ENCODE measurements at places on chromosomes 11 and 22.

GRCh38 chr22:24271386-24271854 is 789 bp downstream of the SPECC1L start:
- no peak for DNase-seq

GRCh38 chr11:65652511-65653228 is 10.0 kb downstream of the RELA start:
- DNase-seq = peak; percentile 77

GRCh38 chr11:108324587-108324986 is 101.7 kb downstream of the ATM start:
- no peak for DNase-seq

DNA sequence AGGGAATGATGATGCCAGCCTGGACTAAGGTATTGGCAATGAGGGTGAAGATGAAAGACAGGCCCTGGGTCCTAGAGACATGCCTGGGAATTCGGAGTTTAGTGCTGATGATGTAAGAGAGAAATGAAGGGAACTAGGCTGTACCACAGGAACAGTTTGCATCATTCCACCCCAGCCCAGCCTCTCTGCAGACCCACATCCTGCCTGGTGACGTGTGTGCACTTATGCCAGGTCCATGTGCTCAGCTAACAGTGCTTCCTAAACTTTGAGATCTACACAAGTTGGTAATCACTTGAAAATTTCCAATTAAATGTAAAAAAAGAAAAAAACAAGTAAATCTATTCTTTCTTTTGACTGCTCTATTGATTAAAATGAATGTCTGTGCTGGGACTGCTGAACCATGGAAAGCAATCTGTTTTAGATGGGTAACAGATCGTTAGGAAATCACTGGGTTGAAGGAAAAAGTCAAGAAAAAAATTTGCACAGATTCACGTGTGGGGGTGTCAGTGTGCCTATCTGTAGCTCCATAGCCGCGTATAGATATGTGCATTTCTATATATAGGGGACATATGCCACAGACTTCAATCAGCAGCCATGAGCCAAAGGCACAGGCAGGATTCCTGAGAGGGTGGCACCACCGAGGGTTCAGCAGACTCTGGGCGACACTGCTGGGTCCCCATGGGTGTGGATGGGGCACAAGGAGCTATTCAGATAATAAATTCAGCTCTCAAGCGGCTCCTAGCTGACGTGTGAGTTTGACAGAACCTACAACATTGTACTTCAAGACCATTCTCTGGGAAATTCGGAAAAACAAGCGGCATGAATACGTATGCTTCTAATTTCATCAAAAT is 131.1 kb upstream of the OPCML start:
- DNase-seq = no peak

- no peak for DNase-seq
Measured at GRCh38 chr11:25901415-25901814, 430.5 kb upstream of the ANO3 start.

DNA sequence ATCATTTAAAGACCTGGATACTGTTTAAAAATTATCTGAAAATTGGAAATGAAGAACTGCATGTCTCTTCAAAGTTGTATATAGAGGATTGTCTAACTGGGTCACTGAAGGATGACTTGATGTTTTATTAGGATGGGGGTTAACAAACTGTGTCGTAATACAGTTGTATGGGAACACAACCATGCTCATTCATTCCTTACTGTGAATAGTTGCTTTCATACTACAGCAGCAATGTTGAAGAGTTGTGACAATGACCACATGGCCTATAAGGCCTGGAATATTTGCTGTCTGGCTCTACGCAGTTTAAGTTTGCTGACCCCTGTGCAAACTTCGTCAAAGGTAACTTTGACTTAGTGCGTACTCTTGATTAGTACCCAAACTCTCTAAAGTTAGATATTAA is 38.4 kb downstream of the FDX1 start:
- DNase-seq = no peak

DNA sequence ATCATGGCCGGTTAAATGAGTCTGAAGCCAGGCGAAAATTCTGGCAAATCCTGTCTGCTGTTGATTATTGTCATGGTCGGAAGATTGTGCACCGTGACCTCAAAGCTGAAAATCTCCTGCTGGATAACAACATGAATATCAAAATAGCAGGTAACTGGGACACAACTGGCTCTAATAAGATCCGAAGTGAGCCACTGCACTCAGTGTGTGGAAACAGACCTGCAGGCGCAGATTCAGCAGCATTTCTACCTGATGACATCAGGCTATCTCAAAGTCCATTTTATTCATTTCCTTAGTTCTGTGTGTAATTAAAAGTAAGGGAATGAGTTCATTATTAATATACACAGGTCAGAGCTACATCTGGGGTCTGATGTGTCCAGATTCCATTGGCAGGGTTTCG is 78.2 kb downstream of the PPP2R1B start:
- DNase-seq = no peak

- DNase-seq = no peak
Measured at GRCh38 chr11:69702239-69702691, 1.6 kb downstream of the FGF19 start.

GRCh38 chr11:8584511-8584910 is 9.5 kb downstream of the STK33 start:
- no peak for DNase-seq

- DNase-seq = no peak
Measured at GRCh38 chr11:117820071-117820470, 4.5 kb downstream of the FXYD2 start.

DNA sequence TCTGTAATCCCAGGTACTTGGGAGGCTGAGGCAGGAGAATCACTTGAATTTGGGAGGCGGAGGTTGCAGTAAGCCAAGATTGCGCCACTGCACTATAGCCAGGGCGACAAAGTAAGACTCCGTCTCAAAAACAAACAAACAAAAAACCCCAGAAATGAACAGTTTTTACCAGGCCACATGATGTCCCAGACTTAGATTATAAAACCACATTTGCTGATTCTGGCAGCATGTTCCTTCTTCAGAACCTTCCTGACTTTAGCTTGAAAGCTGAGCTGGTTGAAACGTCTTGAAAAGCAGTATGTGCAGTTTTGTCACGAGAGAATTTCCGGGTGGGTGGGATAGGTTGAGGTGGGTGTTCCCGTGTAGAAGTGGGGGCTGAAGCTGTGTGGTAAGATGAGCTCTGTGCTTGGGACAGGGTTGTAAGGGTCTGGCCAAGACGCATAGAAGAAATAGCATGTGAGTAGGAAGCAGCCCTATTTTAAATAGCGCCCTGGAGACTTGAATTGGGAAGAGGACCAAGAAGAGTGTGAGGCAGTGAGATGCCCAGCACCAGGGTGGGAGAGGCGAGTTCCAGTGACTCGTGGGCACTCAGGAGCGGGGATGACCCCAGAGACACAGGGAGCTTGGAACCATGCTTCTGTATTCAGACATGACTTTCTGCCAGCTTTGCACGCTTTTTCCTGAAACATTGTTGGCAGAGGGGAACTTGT is 7.6 kb downstream of the AP2A2 start:
- no peak for DNase-seq

DNA sequence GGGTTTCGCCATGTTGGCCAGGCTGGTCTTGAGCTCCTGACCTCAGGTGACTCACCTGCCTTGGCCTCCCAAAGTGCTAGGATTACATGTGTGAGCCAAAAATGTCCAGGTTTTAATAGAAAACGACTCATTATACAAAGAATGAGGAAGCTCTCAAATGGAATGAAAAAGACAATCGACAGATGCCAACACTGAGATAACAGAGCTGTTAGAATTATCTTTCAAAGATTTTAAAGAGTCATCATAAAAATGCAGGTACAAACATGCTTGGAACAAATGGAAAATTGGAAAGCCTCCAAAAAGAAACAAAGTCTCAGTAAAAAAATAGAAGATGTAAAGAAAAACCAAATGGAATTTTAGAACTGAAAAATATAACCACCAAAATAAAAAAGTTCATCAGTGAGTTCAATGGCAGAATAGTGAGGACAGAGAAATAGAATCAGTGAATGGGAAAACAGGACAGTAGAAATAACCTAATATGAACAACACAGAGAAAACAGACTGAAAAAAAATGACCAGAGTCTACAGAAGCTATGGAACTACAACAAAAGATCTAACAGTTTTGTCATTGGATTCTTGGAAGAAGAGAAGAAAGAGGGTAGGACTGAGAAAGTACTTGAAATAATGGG is 10.9 kb downstream of the GAB2 start:
- no peak for DNase-seq

- DNase-seq = no peak
Measured at GRCh38 chr11:131413217-131413616, 42.8 kb downstream of the NTM start.

DNA sequence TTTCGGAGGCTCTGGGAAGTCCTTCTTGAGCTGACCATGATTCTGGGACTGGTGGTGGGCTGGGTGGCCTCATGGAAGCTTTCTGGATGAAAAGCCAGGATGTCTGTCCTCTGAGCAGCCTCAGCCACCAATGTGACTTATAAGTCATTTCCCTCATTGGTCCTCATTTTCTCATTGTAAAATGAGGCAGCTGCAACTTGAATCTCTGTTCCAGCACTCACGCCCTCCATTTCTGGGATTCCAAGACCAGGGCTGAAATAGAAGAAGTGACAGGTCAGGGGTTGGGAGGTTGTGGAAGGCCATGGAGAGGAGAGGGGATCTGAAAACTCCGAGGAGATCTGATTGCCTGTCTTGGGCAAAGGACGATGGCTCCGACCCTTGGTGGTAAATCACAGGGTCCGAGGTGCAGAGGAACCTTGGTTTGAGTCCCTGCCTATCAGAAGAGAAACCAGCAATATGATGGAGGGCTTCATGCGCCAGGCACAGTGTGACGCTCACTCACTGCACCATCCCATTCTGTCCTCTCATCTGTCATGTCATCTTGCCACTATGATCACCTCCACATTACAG is 38.3 kb downstream of the TSPAN18 start:
- no peak for DNase-seq

GRCh38 chr11:69201764-69202370 is 46.1 kb downstream of the SMIM38 start:
- no peak for DNase-seq

DNA sequence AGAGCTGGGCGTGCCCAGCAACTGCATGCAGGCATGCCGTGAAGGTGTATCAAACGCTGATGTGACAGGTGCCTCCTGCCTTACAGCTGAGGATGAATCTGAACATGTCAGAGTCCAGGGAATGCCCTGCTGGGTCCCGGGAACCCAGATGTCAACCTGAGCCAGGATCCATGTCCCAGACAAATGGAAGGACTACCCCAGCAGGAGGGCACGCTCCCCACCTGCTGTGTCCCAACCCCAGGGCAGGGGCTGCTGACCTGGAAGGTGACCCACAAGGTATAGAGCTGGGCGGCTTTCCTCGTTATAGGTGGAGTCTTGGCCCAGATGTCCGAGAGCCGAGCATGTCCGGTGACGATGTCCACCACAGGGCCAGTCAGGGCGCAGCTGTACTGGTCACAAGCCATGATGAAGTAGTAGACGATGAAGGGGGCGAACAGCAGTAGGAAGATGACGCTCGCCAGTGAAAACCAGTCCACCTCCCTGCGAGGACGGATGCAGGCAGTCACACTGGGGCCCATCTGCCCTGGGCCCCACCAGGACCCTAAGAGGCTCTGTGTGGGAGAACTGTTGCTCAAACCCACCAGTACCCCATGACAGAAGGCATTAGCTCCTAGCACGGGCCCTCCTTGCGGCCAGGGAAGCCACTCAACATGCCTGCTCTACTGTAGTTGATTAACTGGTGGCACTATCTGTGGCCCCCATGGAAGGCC is 4.3 kb downstream of the DHCR7 start:
- DNase-seq = no peak

GRCh38 chr11:90476442-90477007 is 253.7 kb upstream of the CHORDC1 start:
- no peak for DNase-seq

DNA sequence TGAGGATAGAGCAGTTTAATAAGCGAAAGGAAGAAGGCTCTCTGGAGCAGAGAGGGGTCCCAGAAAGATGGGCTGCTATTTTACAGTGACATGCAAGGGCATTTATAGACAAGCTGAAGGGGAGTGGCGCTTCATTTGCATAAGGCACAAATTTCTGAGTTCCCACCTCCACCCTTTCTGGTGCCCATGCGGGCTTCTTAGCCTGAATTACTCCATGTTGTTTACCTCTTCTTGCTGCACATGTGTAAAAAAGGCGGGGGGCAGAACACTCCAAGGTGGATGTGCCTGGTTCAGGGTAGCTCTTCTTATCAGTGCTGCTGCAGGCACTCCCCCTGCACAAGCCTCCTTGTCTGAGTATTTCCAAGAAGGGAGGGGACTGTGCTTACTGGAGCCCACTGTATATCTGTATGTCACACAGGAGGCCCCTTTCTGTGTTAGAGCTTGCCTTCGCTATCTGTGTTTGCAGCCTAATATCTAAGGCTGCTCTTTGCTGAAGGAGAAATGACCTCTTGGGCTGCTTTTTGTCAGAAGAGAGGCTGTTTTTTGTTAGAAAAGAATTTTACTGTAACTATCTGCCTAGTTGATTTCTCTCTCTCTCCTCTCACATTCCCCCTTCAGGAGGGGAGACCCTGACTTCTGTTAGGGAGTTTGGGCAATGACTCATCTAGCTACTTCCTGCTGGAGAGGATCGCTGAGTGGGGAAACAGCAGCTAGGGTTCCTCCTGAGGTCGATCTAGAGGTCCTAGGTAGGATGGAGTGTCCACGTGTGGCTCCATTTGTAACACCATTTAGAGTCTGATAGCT is 1057.0 kb upstream of the CNTN5 start:
- DNase-seq = no peak

- no peak for DNase-seq
Measured at GRCh38 chr11:86442420-86442819, 67.7 kb downstream of the CCDC81 start.

DNA sequence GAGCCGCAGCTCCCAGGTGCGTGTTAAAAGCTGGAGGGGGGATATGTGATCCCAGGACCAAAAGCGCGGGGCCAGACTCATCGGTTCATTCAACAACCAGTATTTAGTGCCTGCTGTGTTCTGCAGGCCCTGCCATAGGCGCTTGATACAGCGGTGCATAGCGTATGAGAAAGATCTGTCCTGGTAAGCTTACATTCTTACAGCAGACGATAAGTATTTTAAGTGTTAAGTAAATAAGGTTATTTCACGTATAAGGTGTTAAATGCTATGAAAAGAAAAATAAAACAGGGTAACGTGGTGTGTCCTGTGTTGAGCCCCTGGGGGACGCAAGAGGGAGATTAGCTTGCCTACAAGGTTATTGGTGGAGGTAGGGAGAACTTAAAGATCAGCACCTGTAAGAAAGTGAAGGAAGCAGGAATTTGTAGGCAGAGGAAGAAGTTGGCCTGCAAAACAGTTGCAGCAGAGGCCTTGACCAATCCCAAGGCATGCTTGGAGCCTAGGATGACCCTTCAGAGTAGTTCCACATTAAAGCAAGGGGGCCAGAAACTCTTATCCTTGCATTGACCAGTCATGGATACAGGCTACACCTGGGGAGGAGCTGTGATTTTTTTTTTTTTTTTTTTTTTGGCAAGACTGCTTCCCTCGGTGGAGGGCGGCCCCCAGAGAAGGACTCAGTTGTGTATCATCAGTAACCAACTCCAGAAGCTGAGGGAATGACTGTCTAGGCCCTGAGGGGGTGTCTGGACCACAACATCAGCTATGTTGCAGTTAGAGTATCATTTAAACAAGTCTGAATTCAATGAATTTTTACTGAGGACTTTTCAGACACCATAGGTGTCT is 487 bp upstream of the LIPT2 start:
- no peak for DNase-seq
